ENCODE measurements at places on chromosomes 6 and 20. TPM values are rescaled to one million over a fixed set of nuclear protein-coding genes. Genes with fewer than 3 reads are reported as not detected.
A peak's percentile ranks its signal among the peaks of the same experiment; 100 is the strongest.

TGM2 gene
- 62.2 TPM for total RNA-seq

- peak; percentile 16 for DNase-seq
Observed at GRCh38 chr6:165889636-165890403, 226.8 kb upstream of the PDE10A start.

PLTP gene
- 111 TPM for total RNA-seq

USP49 gene
- total RNA-seq = 3.7 TPM

GRCh38 chr20:15597306-15597705 is 975.9 kb downstream of the KIF16B start:
- DNase-seq = no peak

- peak; percentile 8 for DNase-seq
Observed at GRCh38 chr6:96015518-96016333, at the start of gene FUT9. Gene FUT9, plus strand, starts transcription at chr6:96015974. Its CDS starts 187,182 bp downstream, at chr6:96203156.
